ENCODE measurements at places on chromosomes 4 and X.

DNA sequence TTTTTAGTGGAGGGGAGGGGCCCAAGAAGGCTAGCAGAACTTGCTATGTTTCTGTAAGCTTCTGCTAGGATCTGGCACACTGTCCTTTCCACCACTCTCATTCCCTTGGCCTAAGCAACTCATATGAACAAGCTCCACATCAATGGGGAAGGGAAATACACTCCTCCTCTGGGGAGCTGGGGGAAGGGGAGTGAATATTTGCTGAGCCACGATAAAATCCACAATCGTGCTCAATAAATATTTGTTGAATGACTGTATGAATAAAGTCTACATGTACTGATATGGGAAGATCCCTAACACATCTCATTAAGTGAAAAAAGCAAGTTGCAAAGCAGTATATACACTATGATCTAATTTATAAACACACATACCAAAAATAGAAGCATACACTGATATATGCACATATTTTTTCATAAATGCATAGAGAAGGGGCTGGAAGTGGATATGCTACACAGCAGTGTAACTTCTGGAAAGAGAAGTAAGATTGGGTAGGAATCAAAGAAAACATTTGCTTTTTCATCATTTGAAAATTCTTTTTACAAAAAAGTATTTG, 95.8 kb upstream of the EFHC2 start:
- no peak for DNase-seq

DNA sequence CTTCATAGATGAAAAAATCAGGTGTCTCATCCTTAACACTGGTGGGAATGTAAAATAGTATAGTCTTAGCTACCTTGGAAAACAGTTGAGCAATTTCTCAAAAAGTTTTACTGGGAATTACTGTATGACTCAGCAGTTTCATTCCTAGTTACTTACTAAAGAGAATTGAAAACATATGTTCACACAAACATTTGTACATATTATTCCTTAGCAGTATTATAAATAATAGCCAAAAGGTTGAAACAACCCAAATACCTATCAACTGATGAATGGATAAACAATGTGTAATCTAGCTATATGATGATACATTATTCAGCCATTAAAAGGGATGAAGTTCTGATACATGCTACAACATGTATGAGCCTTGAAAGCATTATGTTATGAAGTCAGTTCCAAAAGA, 41.7 kb downstream of the RBM46 start:
- no peak for DNase-seq

GRCh38 chr4:148443512-148444295, 1.5 kb upstream of the NR3C2 start:
- peak; percentile 59 for DNase-seq

DNA sequence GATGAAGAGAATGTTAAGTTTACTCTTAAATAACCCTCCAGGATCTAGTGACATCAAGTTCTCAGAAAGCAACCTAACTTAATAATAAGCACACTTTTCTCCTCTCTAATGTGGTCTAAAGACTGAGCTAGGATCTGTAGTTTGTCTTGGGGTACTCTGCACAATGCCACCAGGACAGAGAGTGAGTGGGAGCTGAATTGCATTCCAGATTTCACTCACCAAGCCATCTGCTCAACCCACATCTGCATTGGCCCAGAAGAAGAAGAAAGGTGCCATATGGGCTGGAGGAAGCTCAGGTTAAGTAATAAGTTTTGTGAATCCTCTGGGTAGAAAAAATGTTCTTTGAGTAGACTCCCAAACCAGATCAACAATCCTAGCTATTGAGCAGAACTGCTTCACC, 384.6 kb downstream of the PPP3CA start:
- no peak for DNase-seq

All from activated naive CD8-positive, alpha-beta T cell treated with anti-CD3 and anti-CD28 coated beads for 36 hours (primary cell).